Urothelium cell line (cell line): ENCODE measurements at places on chromosomes 4 and X.

- no peak for DNase-seq
These were observed 11.4 kb upstream of the RAP1GDS1 start for GRCh38 chr4:98249831-98250230.

- DNase-seq: no peak
These were observed 504 bp upstream of the RBM3 start for GRCh38 chrX:48573690-48574269.

- DNase-seq: no peak
These were observed 7.1 kb downstream of the NKX3-2 start for GRCh38 chr4:13537011-13537831.

- no peak for DNase-seq
These were observed 104.6 kb upstream of the NWD2 start for GRCh38 chr4:37139987-37140386.

DNA sequence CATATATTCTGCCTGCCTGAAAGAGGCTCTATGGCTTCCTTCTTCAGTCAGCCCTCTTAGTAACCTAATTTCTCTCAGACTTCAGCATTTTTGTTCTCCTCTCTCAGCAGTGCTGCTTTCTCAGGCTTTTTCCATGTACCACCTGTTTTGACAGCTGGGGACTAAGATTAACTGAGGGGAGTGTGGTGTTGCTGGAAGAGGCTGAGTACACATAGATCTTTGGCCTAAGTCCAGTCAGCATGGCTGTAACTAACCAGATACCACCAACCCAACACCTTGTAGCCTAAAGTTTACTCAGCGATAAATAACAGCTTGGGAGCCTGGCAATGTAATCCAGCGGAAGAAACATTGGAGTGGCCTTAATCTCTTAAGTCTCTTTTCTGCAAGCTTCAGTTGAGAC is 85.5 kb downstream of the RTL3 start:
- no peak for DNase-seq

DNA sequence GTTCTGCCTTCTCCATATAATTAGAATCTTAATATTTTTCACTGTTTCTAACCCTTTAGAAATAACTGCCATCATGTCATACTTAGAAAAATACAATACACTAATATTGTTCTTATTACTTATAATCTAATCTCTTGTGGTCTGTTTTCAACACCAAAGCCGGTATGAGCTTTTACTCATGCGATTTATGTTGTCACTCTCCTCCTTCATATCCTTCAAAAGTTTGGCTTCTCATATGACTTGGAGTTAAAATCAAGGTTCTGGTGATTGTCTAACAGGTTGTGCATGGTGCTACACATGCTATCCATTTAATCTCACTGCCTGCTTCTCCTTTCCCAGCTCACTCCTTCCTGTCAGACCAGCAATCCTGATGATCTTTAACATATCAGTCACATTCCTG is 1392.9 kb downstream of the ARAP2 start:
- DNase-seq: no peak

- DNase-seq: no peak
These were observed 63.6 kb downstream of the ASB9 start for GRCh38 chrX:15206306-15206705.
